ENCODE measurements at places on chromosomes 11 and 22.

DNA sequence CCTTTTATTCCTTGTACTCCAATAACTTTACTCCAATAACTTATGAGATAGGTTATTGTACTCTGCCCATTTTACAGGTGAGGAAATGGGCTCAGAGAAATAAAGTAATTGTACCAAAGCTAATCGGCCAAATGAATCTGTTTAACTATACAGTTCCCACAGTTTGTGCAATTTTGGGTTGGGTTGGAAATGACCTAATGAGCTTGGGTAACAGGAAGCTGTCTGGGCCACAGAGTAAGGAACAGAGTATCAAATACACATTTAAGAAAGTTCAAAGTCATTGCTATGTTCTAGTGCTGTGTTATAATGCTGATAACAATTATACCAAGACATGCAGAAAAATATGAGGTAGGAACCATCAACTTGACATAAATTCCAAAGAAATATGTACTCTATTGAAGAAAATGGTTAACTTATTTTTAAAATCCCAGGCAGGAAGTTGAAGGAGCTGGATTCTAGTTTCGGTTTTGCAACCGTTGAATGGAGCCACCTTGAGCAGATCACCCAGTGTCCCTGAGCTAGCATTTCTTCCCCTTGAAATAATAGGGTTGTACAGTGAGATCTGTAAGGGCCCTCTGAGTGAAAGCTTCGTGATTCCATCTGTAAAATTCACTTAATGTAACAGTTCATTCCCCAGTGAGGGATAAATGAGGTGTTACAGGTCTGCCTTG is 360.9 kb upstream of the NARS2 start:
- no peak for DNase-seq

- no peak for DNase-seq
Observed at GRCh38 chr11:62133328-62134065, 9.7 kb downstream of the INCENP start.

GRCh38 chr11:45472716-45473317 is 186.7 kb upstream of the SYT13 start:
- DNase-seq: no peak

- DNase-seq: no peak
Observed at GRCh38 chr22:16975155-16975885, 32.7 kb downstream of the GAB4 start.

GRCh38 chr11:120547316-120547715 is 35.8 kb downstream of the GRIK4 start:
- no peak for DNase-seq

DNA sequence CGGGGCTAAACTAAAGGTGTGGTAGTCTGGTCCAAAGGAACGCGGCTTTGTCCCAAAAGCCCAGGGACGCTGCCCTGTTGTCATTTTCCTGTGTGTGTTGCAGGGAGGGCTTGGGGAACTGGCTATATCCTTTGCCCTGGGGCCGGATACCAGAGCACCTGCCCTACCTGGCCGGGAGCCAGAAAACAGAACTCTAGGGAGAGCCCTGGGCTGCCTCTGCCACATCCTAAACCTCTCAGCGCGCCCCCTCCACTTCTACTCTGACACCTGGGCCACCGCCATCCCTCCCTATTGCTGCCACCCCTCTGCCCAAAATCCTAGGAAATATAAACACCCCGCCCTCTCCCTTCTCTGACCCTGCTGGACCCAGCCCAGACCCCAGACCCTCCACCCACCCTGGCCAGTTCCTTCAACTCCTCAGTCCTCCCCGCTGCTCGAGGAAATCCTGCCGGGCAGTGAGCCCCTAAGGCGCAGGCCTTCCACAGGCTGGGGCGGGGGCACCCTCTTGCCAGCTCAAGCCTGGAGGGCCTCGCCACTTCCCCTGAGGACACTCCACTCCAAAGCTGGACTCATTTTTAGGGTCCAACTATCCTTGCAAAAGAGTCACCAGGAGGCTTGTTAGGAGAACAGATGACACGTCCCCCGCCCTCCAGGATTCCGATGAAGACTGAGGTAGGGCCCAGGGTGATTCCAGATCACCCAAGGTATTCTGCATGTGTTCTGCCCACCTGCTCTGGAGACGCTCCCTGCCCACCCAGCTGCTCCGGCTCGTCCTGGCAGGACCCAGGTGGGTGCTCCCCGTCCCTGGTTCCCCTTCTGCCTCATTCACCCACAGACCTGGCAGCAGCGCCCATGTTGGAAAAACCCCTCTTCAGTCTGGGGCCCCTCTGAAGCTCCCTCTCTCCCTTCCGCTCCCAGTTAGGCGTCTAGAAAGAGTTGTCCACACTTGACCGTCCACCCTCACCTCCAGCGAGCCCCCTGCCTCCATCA is 12.2 kb downstream of the KCTD17 start:
- no peak for DNase-seq

- DNase-seq: no peak
Observed at GRCh38 chr11:38176686-38177322, 1578.8 kb upstream of the RAG2 start.
